ENCODE measurements at places on chromosomes 12 and 14.

- no peak for DNase-seq
Measured at GRCh38 chr14:96648506-96649326, 146.5 kb downstream of the PAPOLA start.

GRCh38 chr12:108815369-108815768, 42.0 kb downstream of the SSH1 start:
- no peak for DNase-seq

DNA sequence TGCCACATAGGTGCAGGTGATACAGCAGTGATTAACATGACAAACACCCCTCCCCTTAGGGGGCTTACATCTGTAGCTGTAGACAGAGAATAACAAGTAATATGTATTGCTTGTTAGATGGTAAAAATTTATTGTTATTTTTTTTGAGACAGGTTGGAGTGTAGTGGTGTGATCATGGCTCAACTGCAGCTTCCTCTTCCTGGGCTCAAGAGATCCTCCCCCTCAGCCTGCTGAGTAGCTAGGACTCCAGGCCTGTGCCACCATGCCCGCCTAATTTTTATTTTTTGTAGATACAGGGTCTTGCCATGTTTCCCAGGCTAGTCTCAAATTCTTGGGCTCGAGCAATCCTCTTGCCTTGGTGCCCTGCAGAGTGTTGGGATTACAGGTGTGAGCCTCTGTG, 19.8 kb downstream of the DIP2B start:
- no peak for DNase-seq

- no peak for DNase-seq
Measured at GRCh38 chr12:97061171-97061570, 154.1 kb downstream of the NEDD1 start.

DNA sequence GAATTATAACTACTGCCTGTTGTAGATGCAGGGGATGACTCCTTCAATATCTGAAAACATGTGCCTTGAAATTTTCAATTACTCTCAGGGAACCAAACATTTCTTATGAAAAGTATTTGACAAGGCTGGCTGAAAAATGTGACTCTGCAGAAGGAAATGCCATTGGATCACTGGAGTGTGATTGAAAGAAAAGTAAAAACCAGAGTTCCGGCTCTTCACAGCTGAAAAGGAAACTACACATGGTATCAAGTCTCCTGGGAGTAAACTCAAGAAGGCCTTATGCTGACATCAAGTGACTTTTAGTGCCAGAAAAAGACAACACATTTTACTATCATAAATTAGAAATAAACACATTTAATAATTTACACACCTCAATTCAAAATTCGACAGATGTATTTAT, 693.0 kb downstream of the LRFN5 start:
- no peak for DNase-seq

- no peak for DNase-seq
Measured at GRCh38 chr12:119014368-119014767, 33.0 kb downstream of the SRRM4 start.

- DNase-seq = no peak
Measured at GRCh38 chr12:82760423-82760822, 73.7 kb downstream of the TMTC2 start.

GRCh38 chr12:116861320-116861719, 19.9 kb downstream of the HRK start:
- DNase-seq = peak; percentile 65

DNA sequence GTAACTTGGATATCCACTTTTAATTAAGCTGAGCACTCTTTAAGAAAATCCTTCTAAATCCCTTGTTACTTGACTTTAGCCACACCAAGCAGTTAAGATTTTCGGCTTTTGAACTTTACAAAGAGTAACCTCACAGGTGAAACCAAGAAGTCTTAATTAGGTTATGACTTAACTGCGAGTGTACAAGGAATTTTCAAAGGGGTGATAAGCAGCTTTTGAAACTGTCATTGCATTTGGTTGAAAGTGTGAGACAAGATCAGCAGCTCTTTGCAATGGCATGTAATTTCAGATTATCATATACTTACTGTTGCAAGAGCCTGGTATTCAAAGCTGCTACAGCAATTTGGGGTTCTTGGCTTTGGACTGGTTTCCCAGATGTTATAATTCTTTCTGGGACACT, 137.5 kb downstream of the TMEM117 start:
- DNase-seq = no peak

- no peak for DNase-seq
Measured at GRCh38 chr12:30997685-30998440, 71.3 kb downstream of the TSPAN11 start.

- DNase-seq = no peak
Measured at GRCh38 chr12:13210236-13211190, 14.0 kb downstream of the EMP1 start.

DNA sequence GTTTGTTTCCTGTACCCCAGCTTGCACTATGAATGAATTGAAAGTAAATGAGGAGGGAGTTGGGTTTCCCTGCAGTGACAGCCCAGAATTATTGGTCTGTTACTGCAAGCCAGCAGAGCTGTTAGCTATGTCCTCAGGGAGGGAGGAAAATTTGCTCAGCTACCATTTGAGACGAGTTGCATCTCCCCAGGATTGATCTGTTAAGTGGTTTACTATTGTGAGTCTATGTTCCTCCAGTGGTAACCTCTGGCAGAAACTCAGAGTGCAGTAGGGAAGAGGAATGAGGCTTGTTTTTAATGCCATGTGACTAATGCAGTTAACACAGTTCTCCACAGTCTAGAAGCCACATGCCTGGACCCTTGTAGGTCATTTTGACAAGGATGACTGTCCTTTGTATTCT, 173.9 kb downstream of the SLC15A4 start:
- DNase-seq = no peak

GRCh38 chr12:554001-554285, 94.2 kb downstream of the B4GALNT3 start:
- no peak for DNase-seq

- DNase-seq = peak; percentile 62
Measured at GRCh38 chr12:442235-442884, 17.4 kb upstream of the B4GALNT3 start.

GRCh38 chr12:11741434-11742092, 92.1 kb downstream of the ETV6 start:
- no peak for DNase-seq

DNA sequence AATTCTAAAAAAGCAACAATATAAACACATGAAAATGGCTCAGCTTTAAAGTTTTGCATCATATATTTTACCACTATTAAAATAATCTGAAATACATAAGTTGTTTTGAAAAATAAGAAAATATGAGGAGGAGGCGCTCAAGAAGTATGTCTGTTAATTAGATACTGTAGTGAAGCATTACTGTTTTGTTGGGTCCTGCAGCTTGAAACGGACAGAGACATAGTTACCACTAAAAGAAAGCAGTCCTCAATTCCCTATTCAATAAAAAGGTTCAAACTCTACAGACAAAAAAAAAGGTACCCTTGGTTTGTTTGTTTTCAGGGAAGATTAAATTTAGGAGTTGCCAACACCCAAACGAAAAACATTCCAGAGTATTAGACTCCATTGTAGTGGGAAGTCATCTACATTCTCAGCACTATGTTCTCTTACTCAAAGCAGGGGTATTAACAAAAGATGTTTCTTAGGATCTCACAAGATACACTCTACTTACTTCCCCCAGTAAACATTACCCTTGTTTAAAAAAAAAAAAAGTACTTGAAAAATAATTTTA, 3.0 kb downstream of the PAWR start:
- peak; percentile 39 for DNase-seq

GRCh38 chr14:62743560-62743959, 301.7 kb downstream of the KCNH5 start:
- no peak for DNase-seq

GRCh38 chr12:13209436-13210235, 13.1 kb downstream of the EMP1 start:
- DNase-seq = peak; percentile 53

GRCh38 chr14:21026988-21027315, 2.1 kb upstream of the NDRG2 start:
- DNase-seq = no peak

DNA sequence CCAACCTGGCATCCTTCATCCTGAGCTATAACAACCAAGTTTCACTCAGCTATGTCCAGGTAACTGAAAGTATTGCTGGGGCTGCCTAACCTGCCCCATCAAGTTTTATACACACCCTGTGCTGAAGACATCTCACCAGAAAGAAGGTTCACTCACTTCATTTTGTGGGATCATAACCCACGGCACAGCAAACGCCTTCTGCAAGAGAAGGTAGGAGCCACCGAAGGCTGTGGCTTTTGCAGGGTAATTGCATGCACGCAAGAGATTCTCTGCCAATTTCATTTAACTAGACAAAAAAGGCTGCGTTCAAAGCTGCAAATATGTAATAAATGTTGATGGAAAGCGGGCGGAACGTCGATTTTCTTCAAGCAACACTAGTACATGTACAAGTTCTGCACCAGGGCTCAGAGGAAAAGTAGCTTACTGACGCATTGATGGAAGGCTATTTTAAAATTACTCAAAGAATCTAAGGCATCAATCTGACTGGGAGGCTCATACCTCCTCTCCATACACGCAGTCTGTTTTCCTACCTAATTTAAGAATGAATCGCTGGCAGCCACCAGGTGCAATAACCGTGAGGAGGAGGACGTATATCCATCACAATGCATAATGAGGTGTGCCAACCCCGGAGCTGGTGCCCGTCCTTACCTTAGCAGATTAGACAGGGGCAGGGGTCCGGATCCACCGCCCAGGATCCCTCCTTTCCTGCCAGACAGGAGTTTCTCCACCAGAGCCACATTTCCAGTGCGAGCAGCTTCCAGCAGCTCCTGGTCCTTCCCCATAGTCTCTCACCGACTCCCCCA, 1.1 kb downstream of the ANKS1B start:
- DNase-seq = peak; percentile 6
